ENCODE measurements at places on chromosomes 5 and 9.

DNA sequence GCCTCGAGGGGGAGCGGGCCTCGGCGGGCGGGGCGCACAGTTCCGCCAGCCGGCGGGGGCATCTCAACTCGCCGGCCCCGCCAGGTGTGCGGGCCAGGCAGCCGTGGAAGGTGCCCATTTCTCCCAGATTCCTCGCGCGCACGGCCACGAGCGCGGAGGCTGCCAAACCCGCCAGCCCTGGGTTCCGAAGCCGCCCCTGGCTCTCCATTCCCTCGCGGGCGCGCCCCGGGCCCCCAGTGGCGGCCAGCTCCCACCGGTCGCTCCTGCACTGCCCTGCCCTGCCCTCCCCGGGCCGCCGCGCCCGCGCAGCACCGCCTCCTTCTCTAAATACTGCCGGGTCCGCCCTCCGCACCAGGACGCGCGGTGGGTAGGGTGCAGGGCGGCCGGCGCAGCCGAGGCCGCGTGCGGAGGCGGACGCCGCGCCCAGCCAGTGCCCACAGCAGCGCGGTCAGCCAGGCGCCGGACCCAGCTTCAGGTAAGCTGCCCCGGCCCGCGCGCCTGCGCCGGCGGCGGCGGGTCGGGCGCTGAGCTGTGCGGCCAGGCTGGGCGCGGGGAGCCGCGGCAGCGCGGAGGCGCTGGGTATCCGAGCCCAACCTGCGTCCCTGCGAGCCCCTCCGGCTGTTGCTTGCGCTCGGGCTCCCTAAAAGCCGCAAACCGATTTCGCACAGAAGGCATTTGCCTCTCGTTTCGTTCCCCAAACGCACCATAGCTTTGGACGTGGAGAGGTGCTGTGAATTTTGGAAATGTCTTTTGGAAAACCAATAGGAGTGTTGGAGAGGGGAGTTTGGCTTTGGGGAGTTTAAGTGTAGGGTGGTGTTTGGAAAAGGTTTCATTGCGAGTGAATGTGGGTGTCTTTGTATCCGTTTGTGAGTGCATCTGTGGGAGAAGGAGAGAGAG lies at the start of gene TMEM171:
Gene TMEM171, plus strand, starts transcription at position 354 of the 897 bp plus-strand sequence. CDS start 2,799 bp downstream, outside the sequence.
- DNase-seq = no peak

GRCh38 chr9:87673446-87674120 lies 52.3 kb upstream of the CTSL start:
- no peak for DNase-seq

GRCh38 chr9:89008744-89009545 lies 17.7 kb downstream of the S1PR3 start:
- DNase-seq = no peak

- no peak for DNase-seq
These were observed 169.1 kb upstream of the CLINT1 start for GRCh38 chr5:158027806-158028775.

DNA sequence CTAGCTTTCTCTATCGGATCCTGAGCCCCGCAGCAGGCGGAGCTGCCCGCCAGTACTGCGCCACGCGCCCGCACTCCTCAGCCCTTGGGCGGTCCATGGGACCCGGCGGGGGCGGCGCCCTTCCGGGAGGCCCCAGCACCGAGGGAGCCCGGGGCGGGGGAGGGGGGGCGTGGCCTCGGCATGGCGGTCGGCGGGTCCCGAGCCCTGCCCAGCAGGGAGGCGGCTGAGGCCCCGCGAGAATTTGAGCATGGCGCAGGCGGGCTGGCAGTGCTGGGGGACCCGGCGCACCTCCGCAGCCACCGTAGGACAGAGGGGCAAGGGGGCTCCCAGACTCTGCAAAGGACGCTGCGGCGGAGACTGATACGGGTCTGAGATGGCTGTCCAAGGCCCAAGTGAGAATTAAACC lies 6.8 kb downstream of the ZDHHC11B start:
- DNase-seq = no peak

- DNase-seq = no peak
These were observed 48.6 kb downstream of the FOXI1 start for GRCh38 chr5:170154297-170154696.

GRCh38 chr5:133947431-133947841 lies 21.0 kb downstream of the C5orf15 start:
- no peak for DNase-seq

GRCh38 chr5:98679963-98680362 lies 93.5 kb upstream of the RGMB start:
- no peak for DNase-seq

- DNase-seq = no peak
These were observed 816.4 kb downstream of the SEMA5A start for GRCh38 chr5:8729437-8729836.

DNA sequence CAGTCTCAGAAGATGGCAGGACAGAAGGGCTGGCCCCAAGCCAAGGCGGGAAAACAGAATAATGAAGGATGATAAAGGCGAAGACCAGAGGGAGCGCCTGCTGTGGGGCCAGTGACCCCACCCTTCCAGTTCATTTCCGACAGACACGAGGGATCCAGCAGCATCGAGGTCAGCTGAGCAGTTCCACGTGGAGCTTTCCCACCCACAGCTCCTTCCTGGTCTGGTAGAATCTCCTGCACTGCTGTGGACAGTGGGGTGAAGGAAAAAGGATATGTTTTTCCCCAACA lies 265.9 kb upstream of the VLDLR start:
- no peak for DNase-seq

GRCh38 chr9:24939109-24939850 lies 393.6 kb upstream of the IZUMO3 start:
- DNase-seq = no peak

GRCh38 chr5:135834639-135835529 lies at the start of gene SLC25A48:
SLC25A48 (plus strand) TSS chr5:135834663; CDS start chr5:135834848, 185 bp downstream.
- no peak for DNase-seq

GRCh38 chr9:130444565-130445221 lies at the start of gene ASS1:
ASS1 (plus strand) TSS chr9:130444961; CDS start chr9:130452229, 7,268 bp downstream.
- DNase-seq = peak; percentile 6

DNA sequence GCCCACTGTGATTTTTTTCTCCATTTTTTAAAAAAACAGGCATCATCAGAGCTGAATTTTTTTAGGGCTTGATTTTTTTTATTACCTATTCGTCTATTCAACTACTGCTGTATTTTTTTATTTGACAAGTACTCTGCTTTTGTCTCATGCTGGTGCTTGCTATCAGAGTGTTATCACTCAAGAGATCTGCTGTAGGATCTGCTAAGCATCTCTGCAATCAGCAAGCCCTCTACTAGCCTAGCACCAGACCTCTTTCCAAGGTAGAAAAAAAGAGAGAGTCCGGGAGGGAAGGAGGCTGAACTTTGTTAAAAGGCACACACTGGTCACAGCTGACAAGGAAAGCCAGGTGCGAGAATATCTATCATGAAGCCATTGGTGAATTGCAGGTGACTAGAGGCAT lies 413.8 kb upstream of the CCNH start:
- no peak for DNase-seq

DNA sequence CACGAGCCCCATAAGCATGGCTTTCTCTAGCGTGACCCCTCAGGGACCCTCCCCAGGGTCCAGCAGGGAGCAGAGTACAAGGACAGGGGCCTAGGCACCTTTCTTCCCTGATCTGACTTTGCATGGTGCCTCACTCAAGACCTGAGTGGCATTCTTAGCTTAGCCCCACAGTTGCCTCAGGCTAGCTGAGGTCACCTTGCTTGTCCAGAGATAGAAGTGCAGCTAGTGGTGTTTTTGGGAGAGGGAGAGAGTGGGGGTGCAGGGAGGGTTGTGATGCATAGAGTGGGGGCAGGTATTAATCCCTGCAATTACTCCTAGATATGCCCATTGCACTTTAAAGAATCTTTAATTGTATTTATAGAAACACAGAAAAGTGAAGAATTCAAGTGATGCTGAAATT lies 8.4 kb upstream of the TRIO start:
- DNase-seq = no peak

Measured in stimulated activated CD8-positive, alpha-beta memory T cell treated with anti-CD3 and anti-CD28 coated beads, Interleukin-15, amount 100 ng/mL, for 24 hours (primary cell).